ENCODE measurements at places on chromosomes 1 and 21.

- DNase-seq = no peak
Observed at GRCh38 chr1:116791727-116792126, 37.5 kb downstream of the CD2 start.

GRCh38 chr1:47459253-47459788, 21.5 kb downstream of the FOXD2 start:
- DNase-seq = no peak

GRCh38 chr21:22224261-22224660, 1226.1 kb downstream of the NCAM2 start:
- DNase-seq = no peak

GRCh38 chr1:51445351-51446090, 73.5 kb downstream of the EPS15 start:
- DNase-seq = no peak

DNA sequence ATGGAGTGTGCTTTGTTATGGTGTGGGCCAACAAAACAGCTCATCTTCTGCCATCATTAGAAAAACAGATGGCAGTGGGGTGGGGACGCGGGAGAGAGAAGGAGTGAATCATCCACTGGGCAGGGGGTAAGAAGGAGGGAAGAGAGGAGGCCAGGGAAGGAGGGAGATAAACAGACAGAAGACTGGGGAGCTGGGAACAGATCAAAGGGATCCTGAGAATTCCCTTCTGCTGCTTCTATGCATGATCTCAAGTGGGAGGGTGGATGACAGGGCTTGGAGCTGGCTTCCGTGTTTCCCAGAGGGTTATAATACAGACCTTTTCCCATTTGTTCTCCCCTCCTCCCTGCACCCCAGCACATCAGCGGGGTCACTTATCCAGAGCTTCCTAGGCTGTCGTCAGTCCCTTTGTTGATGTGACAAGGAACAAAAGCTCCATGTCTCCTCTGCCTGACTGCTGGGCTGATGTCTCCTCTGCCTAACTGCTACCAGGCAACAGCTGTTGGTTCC, 338.6 kb downstream of the PAPPA2 start:
- no peak for DNase-seq
